ENCODE measurements at places on chromosomes 1 and 21.

DNA sequence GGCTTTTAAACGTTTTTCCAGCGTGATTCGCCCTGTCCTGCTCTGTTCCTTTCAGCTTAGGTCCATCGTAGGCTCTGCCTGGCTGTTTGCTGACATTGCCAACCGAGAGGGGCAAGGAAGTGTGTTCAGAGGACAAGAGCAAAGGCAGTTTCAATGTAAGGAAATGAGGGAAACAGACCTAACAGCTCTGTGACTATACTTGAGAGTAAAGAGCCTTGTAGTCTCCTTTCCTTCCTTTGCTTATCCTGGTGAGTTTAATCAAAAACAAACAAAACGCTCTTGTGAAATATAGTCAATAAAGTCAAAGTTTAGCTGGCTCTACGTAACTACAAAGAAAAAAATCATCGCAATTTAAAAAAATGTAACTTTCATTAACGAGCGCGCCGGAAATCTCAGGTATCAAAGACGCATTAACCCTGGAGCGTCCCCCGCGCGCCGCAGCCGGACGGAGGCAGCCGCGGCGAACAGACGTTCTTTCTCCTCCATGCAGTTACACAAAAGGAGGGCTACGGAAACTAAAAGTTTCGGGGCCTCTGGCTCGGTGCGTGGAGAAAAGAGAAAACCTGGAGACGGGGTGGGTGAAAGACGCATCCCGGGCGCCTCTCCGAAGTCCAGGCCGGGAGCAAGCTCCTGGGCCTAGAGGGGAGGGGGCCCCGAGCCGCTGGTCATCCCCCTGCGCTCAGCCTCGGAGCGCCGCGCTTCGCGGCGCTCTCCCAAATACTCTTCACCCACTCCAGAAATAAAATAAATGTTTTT lies 617 bp upstream of the ADGRL2 start:
- DNase-seq, result peak; percentile 89

DNA sequence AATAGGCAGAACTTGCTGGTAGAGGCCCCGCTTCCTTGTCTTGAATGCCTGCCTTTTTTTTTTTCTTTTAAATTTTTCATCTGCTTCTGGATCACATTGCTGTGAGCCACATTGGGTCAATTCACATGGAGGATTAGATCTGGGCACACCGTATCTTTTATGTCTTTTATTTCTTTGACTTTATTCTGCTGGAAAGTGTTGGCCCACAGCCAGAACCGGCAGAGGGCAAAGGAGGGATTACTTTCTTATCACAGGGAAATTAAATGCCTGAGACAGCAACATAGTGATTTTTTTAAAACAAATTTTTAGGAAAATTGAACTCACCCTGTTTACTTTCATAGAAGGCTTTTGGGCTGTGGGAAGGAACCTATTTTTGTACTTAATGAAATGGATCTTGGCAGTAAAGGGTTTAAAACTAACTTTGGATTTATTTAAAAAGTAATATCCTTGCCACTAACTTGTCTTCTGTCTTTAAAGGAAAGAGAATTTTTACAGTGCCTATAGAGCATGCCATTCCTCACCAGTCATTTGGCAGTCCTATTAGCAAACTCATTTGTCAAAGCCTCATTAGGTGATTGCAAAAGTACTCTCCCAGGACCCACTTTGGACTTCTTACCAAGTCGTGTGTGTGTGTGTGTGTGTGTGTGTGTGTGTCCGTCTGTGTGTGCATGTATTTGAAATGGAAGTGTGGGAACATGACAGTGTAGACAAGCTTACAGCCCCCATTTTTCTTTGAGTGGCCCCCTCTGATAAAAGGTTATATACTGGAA lies 68.4 kb downstream of the ST6GALNAC3 start:
- no peak for DNase-seq

DNA sequence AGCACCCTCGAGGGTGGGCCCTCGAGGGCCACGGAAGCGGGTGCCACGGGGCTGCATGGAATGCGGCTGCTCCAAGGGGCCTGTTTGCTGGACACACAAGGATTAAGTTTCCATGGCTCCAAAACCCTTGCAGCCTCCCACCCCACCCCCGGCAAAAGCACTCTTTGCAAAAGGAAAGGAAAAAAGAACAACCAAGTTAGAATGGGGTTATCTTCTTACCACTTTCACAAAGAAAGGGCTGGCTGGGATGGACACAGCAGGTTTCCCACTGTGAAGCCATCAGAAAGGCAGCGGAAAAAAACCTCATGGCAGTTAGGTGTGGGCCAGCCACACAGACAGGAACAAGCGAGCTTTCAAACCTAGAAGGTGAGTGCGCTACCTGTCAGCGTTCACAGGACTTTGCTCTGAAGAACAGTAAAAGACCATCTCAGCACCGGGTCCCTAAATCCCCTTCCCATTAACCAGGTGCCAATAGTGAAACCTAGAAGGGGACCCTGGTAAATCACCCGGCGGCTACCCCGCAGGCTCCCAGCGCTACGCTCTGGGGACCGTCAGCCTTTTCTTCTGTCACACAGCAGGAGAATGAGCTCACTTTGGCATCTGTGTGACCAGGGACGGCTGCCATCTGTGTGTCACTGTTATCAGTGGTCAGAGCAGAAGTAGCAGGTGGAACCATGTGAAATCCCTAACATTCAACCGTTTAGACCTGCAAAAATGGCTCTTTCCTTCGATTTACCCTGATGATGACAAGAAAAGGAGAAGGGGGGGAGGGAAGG lies 93.0 kb downstream of the SIM2 start:
- DNase-seq, result no peak

DNA sequence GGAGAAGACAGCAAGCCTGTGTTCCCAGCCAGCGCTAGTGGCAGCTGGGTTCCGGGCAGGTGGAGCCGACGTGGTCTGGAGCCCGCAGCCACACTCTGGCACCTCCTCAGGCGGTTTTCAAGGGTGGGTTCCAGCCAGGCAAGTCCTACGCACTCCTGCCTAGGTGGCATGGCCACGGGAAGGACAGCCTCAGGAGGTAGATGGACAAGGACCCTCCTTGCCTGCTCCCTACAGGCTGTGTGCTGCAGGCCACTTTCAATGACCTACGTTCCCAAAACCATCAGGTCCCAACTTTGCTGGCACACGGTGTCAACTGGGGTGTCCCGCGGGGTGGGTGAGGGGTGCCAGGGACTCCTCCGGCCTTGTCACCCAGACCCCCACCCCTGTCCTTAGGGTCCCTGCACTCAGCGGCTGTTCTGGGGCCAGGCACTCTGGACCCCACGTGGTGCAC lies 6.7 kb upstream of the PTGER3 start:
- DNase-seq, result peak; percentile 8

- no peak for DNase-seq
Observed at GRCh38 chr1:246526915-246527314, 19.8 kb upstream of the SMYD3 start.
